ENCODE measurements at places on chromosomes 3 and 15. TPM values are rescaled to one million over a fixed set of nuclear protein-coding genes. Genes with fewer than 3 reads are reported as not detected.

The TIMP4 gene
- 0.48 TPM for total RNA-seq

The STAB1 gene
- total RNA-seq = 0.24 TPM

The DAZL gene
- total RNA-seq = not detected

The DIS3L gene
- total RNA-seq = 17.7 TPM

The UBE3A gene
- total RNA-seq = 76.4 TPM

The ZNF619 gene
- 4.8 TPM for total RNA-seq

Data from tracheal epithelial cell (primary cell).